Dermis blood vessel endothelial cell (primary cell): ENCODE measurements at places on chromosomes 1 and 21.

DNA sequence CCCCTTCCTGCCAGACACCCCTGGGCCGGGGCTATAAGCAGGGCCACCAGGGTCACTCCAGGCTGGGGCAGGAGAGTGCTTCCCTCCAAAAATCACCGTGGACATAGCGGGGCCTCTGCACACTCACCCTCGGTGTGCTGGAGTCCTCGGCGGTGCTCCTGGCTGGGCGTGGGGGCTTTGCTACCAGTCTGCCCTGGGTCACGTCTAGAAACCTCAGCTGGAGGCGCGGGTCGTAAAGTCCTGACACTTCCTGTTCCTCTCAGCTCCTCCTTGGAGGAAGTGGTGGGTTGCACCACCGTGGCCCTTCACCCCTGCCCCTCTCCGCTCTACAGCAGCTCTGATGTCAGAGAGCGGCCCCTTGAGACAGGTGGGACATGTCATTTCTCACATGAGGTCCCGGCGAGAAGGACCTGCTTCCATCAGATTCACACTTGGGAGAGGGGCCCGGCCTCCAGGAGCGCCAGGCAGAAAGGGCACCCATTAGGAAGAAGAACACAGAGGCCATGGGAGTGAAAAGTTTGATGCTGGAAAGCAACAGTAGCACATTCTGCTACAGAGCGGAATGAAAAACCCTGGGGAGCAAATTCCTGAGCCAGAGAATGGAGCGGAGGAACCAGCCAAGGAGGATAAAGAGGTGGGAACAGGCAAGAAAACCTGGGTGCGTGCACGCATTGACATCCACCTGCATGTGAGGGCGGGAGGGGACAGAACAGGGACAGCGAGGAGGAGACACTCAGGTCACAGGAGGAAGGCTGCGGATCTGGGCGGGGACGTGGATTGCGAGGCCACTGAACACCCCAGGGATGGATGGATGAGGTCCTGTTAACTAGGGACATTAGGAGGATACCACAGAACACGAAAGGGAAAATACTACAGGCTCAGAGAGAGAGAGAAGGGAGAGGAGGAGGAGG is at the start of gene ITGB2:
ITGB2 (minus strand) TSS at position 206 of the 911 bp plus-strand sequence. CDS start 10,117 bp downstream, outside the sequence.
- no peak for DNase-seq

- DNase-seq: no peak
Measured at GRCh38 chr1:171220581-171221054, 27.7 kb upstream of the FMO1 start.

- no peak for DNase-seq
Measured at GRCh38 chr1:160047111-160047991, 15.6 kb upstream of the PIGM start.

DNA sequence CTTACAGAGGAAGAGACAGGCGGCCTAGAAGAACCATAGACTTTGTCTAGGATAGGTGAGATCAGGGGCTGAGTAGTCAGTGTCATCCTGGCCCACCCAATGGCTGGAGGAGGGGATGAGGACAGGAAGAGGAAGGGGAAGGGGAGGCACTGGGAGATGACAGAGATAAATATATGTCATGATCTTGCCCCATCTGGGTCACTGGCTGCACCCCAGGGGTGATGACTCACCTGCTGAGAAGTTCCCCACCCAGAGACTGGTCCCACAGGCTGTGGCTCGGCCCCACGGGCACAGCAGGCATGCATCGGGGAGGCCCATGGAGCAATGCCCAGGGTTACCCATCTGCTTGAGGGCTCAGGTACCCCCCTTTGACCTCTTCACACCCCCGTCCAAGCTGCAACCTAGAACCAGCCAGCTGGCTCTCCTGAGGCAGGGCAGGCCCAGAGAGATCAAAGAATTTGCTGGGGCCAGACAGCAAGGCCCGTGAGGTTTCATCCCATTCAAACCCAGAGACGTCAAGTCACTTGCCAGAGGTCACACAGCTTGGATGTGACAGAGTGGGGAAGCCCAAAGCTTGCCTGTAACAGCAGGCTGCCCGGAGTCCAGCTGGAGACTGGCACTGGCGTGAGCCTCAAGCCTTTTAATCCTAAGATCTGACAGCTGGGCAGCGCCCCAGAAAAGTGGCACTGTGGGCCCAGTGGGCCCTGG is 34.7 kb upstream of the CASZ1 start:
- no peak for DNase-seq

GRCh38 chr1:183124259-183124658 is 61.8 kb upstream of the LAMC2 start:
- DNase-seq: peak; percentile 79

GRCh38 chr1:184482136-184482535 is 95.3 kb downstream of the C1orf21 start:
- no peak for DNase-seq

- no peak for DNase-seq
Measured at GRCh38 chr1:25500694-25501093, 42.7 kb upstream of the LDLRAP1 start.

- DNase-seq: no peak
Measured at GRCh38 chr1:109763646-109764415, at the start of gene EPS8L3. TSS of gene EPS8L3 (minus strand) at chr1:109763923. CDS start at chr1:109761749, 2,174 bp downstream.

DNA sequence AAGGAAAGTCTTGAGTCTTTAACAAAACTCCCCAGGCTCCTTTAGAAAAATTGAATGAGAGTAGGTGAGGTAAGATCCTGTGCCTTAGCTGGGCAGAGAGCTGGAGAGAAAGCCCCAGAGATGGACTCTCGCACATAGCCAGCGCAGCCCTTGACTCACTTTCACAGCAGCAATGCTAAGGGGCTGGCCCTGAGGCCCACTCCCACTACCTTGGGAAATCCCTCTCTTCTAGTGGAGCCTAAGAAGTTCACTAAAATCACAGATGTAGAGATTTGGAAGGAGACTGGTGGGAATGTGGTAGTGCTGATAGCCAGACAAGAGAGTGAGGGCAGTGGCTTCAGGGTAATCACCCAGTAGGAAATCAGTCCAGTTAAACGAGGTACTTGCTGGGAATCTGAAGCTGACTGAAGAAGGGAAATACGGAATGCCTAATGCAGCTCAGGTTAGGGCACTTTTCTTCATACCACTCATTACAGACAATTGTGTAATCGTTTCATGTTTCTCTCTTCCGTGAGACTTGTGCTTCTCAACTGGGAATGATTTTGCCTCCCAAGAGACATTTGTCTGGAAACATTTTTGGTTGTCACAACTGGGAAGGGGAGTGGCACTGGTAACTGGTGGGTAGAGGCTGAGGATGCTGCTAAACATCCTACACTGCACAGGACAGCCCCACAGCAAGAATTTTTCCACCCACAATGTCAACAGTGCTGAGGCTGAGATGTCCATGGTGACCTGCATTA is 42.4 kb upstream of the LRRC8C start:
- no peak for DNase-seq

DNA sequence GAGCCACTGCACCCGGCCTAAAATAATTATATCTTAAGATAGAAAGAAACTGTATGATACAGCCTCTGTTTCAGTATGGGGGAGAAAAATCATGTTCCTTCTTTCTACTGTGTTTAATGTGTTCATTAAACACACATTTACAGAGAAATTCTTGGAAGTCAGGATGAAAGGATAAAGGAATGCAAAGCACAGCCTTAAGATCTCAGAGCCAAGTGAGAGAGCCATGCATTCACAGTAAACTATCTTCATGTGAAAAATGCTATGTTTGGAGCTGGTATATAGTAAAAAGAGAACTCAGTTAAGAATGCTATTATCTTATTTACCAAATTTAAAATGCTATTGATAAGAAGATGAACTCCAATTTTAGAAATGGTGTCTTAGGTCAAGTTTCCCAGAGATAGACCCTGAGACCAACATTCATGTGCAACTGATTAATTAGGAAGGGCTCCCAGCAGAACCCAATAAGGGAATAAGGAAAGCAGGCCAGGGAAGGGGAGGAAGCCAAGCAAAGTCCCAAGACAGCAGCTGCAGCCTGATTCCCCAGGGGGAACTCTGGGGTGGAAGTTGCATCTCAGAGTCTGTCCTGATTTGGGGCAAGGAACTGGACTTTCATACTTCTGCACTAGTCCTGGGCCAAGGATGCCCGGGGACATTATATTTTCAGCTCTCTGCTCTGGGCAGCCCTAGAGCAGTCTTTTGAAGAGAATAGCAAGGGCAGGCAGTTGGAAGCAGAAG is 130.0 kb upstream of the ZNF648 start:
- no peak for DNase-seq

DNA sequence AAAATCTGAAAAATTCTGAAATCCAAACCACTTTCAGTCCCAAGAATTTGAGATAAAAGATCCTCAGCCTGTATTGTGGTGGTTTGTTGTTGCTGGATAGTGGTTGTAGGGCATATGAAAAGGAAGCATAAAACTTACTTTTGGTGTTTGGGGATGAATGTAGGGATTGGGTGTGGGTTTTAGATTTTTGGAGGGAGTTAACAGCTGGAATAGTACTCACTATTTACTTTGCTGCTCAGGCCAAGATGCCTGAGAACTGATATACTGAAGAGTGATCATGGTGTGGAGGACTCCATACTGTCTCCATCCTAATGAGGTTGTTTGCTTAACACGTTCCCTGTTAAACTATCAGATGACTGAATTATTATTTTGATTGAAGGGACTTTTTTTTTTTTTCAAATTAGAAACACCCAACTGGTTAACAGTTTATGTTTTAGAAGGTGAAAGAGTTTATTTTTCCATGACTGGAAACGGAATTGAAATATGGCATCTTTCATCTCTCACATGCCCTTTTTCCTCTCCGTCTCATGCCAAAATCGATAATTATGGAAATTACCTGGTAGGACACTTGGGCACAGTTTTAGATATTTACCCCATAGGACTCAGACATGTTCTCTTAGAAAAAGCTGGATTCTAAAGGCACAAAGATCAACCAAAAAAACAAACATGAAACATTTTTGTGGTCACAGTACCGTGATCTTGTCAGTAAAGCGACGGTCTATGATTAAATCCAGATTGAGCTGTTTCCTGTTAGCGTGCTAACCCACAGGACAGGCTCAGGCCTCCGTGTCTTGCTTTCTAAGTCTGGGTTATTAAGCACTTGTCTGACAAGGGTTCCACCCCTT is 37.3 kb downstream of the RGL1 start:
- DNase-seq: peak; percentile 86

- DNase-seq: peak; percentile 78
Measured at GRCh38 chr1:119743776-119744597, 24.7 kb downstream of the HMGCS2 start.

DNA sequence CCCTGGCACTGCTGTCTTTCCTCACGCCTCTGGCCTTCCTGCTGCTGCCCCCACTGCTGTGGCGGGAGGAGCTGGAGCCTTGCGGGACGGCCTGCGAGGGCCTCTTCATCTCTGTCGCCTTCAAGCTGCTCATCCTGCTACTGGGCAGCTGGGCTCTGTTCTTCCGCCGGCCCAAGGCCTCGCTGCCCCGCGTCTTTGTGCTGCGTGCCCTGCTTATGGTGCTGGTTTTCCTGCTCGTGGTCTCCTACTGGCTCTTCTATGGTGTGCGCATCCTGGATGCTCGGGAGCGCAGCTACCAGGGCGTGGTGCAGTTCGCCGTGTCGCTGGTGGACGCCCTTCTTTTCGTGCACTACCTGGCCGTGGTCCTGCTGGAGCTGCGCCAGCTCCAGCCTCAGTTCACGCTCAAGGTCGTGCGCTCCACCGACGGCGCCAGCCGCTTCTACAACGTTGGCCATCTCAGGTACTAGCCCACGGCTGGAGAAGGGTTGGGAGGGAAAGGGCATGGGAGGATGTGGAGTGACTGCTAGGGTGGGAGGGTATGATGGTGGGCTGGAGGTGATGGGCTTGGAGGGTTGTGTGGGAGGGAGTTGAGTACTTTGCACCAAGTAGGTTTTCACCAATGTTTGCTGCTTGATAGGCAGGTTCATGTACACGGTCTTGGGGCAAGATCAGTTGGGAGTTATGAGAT is 18.9 kb downstream of the VANGL2 start:
- DNase-seq: no peak

GRCh38 chr1:159705251-159705903 is 9.0 kb downstream of the CRP start:
- no peak for DNase-seq

DNA sequence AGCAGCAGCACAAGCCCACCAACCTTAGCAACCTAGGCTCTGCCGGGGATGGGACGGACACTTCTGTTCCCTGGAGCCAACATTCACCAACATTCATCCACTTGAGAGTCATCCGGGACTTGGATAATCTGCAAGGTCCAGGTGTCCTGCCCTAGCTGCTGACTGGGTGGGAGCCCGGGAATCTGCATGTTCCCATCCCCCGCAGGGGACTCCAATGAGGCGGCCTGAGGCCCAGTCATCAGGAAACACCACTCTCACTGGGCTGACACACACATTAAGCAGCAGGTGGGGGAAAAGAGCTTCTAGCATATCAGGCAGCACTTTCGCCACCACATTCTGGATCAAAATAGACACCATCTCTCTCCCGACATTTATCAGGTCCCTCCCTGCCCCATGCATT is 38.4 kb upstream of the CCSAP start:
- DNase-seq: no peak

GRCh38 chr1:108113496-108113895 is 86.6 kb downstream of the SLC25A24 start:
- no peak for DNase-seq

- DNase-seq: no peak
Measured at GRCh38 chr21:20527731-20528460, 470.3 kb upstream of the NCAM2 start.

DNA sequence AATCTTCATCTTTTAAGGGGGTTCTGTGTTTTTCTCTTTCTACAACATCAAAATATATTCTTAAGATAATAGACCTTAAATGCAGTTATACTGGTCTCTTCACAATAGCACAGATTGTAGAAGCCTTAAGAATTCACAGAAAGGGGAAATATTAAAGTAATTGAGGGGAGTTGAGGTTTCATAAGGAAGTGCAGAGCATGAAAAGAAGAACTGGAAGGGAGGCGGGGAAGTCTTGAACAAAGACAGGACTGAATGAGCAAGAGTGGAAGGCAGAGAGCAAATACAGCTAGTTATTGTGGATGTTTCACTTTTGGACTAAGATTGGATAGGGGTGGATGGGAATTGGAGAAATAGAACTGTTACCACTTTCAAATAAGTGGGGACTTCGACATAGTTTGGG is 67.7 kb downstream of the PTGER3 start:
- DNase-seq: no peak

DNA sequence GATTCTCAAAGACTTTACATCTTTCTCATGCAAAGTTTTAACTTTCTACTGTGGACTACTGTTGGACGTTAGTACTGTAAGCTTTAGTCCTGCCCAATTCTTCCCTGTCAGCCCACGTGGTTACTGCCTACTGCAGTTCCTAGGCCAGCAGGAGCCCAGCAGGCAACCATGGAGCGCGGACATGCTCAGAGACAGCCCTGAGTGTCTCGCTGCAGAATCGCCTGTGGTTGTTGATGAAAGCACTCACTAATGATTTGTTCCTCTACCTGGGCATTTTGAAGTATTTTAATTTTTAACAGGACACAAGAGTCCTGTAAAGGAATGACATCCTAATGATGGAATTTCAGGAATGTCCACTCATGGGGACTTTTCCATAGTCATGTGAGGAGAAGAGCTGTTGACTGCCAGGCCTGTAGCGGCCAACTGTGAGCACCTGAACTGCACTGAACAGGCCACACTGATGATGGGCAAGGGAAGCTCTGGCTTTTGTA is 44.1 kb downstream of the PGBD5 start:
- no peak for DNase-seq

GRCh38 chr21:31505975-31506374 is 153.5 kb upstream of the SOD1 start:
- no peak for DNase-seq

GRCh38 chr1:182714546-182714945 is 30.2 kb upstream of the RGS8 start:
- no peak for DNase-seq
